Stimulated activated CD4-positive, alpha-beta T cell treated with anti-CD3 and anti-CD28 coated beads, Interleukin-1b, Interleukin-23, amount 100 ng/mL, for 4 hours (primary cell): ENCODE measurements at places on chromosomes 2 and 18.

DNA sequence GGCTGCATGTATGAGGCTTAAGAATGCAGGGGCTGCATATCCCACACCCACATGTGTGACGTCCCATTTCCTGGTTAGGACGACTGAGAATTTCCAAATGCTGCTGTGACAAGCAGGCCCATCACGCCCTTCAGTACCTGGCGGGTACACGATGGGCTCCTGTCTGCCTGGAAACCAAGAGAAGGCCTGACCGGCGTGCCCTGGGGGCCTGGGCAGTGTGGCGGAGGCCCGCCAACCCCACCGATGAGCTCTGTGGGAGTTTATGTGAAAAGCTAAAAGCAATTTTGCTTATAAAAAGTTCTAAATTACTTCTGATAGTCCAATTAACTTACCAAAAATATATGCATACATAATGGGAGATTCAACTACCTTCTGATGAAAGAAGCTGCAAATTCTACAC is 837.3 kb downstream of the GALR1 start:
- DNase-seq = no peak

GRCh38 chr18:54684784-54685183 is 93.7 kb downstream of the DYNAP start:
- DNase-seq = no peak

GRCh38 chr2:155687181-155687580 is 645.3 kb downstream of the NR4A2 start:
- no peak for DNase-seq

DNA sequence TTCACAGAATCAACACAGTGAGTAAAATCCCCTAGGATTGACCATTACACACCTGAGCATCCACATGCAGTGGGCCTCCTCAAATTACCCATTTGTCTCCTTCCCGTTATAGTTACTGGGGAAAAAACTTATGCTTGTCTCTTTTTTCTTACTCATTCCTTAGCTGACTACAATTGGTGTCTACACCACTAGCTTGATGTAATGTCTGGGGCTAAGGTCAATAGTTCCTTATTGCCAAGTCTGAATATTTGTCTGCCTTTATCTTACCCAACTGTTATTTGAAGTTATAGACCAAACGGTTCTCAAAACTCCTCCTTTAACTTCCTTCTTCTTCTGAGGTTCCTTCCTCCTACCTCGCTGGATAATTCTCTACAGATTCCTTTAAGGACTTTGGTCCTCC is 41.9 kb upstream of the TMEM17 start:
- DNase-seq = no peak

DNA sequence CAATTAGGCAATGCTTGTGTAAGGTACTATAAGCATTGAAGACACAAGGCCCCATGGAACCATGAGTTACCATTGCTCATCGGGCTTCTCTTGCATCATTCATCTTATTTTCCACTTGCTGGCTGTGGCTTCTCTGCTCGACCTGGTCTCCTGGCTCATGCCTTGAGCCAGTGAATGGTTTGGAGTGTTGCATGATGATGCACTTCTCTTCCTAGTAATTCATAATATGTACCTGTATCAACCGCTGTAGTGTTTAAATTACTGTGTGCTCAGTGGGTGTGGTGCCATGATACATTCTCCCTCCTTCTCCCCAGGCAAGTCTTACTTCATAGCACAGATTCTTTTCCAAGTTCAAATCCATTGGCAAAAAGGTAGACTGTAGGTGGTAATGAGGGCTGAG is 66.8 kb downstream of the ABCA12 start:
- DNase-seq = no peak

- no peak for DNase-seq
Observed at GRCh38 chr2:106058469-106059137, 135.5 kb downstream of the UXS1 start.

DNA sequence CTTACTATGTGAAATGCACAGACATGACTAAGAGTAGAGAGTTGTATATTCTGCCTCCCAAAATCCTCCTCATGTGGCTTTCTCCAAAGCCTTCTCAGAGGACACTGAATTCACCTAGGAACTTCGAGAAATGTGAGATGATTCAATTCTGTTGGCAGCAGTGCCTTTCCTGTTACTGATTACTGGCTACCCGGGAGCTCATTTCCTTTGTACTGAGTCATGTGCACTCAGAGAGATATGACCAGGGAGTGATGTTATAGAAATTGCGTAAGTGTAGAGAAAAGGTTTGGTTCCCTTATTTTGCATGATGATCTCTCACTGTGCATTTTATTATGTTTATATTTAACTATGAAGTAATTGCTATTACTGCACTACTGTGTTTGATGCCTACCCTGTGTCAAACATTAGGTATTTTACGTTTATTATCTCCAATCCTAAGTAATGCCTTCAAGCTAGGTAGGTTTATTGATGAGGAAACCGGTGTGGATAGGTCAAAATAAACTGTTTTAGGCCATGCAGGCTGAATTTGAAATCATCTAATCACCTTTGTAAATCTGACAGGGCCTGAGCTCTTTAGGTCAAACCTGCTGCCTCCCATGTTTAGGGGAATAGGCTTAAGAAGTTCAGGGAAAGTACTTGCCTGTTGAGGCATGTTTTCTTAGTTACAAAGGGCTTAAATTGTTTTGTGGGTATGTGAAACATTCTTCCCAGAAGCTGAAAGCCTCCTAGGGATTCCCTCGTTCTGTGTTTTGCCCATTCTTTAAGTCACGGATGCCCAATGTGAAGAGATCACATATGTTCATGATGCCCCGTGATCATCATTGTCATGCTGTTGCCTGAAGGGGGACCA is 86.8 kb downstream of the FMNL2 start:
- DNase-seq = no peak

- DNase-seq = no peak
Observed at GRCh38 chr2:3305431-3305830, 72.2 kb downstream of the EIPR1 start.

GRCh38 chr18:23194155-23194996 is 59.1 kb downstream of the CABLES1 start:
- DNase-seq = no peak

DNA sequence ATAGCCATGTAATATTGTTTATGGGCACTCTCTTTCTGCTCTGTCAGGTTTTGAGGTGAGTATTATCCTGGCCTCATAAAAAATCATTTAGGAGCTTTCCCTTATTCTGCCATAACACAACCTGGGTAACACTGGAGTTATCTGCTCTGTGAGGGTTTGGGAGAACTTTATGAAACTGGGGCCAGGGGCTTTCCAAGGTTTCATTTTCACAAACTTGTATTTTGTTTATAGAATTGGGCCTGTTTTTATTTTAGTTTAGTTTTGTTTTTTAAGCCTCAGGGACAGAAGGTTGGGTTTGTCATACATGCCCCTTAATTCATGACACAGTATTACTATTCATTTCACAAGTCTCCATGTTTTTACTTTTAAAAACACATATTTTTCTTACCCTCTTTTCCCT is 83.5 kb downstream of the IRS1 start:
- DNase-seq = no peak

DNA sequence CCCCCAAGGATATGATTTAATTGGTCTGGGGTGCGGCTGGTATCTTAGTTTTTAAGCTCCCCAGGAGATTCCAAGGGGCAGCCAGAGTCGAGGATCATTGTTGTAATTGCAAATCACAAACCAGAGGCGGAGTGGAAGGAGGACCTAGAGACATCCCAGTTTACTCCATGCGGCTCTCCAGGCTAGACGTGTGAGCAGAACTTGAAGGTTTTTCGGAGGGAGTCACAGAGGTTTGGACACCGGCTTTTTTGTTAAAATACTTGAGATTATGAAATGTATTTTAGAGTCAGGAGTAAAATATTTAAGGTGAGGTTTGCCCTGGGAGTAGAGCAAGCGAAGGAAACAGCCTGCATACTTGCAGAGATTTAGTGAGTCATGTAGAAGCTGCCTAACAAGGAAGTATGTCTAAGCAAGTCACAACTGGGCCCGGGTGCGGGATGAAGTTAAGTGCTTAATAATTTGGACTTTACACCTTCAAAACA is 39.5 kb downstream of the TGOLN2 start:
- no peak for DNase-seq

- no peak for DNase-seq
Observed at GRCh38 chr18:46209161-46209560, 105.0 kb downstream of the HAUS1 start.

DNA sequence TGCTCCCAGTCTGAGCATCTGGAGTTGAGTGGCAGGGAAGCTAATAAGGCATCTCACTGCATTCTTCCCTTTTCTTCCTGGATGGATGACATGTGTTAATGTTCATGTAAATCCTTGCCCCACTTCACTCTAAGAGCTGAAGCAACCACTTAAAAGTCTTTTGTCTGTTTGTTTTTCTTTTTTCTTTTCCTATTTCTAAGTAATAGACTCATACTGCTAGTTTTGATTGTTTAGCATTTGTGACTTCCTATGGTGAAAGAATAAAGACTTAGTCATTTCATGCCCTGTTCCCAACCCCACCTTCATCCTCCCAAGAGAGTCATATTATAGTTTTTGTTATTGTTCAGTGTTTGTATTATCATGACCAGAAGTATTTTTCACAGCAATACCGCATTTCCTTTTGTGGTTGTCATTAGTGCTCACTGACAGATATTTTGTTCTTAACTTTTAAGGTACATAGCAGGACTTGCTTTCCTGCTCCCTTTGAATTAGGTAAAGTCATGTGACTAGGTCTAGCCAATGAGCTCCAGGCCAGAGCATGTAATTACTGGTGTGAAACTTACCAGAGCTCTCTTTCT is 18.1 kb upstream of the SPP2 start:
- peak; percentile 3 for DNase-seq

GRCh38 chr2:149056541-149057255 is 18.2 kb downstream of the LYPD6B start:
- no peak for DNase-seq

- no peak for DNase-seq
Observed at GRCh38 chr2:190344276-190344827, 963 bp downstream of the INPP1 start.

GRCh38 chr2:231343006-231343710 is 52.4 kb upstream of the B3GNT7 start:
- DNase-seq = no peak

DNA sequence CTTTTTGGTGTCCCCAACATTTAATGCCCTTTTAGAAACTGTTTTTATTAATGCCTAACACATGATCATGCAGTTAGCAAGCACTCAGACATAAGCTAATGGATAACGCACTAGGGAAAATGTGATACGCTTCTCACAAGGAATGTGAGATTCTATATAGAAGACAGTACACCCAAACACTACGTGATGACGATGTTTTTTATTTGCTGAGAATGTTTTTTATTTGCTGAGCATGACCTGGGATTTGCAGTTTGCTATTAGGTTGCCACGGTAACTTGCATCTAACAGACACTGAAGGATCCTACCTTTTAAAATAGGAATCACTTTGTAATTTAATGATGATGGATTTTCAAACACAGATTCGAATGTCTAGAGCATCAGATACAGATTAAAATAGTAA is 4.9 kb downstream of the SMC6 start:
- no peak for DNase-seq

- DNase-seq = no peak
Observed at GRCh38 chr18:63505566-63506335, 29.0 kb downstream of the SERPINB5 start.

DNA sequence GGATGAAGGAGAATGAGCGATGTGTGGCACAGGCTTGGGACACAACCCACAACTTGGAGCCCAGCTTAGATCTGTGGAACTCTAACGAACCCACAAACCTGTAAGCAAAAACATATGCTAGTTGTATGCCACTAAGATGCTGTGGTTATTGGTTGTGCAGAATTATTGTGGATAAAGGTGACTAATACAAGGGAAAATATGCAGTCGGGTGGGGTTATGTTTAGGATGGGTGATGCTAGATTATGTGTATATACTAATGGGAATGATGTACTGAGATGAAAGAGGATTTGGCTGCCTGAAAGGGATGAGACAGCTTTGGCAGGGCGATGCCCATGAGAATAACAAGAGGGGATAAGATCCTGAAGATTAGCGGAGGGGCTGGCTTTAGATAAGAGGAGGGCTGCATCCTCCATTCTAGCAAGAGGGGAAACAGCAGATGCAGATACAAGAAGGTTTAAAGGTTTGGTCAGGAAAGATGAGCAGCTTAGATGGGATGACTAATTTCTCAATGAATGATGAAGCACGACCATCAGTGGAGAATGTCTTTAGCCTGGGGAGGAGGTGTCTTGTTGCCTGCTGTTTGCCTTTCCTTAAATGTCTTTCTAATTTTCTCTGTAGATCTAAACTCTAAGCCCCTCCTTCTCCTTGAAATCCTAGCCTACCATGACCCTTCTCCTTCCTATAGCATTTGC is 49.6 kb downstream of the GALNT14 start:
- DNase-seq = no peak

GRCh38 chr18:48676756-48677368 is 138.0 kb downstream of the CTIF start:
- peak; percentile 66 for DNase-seq

DNA sequence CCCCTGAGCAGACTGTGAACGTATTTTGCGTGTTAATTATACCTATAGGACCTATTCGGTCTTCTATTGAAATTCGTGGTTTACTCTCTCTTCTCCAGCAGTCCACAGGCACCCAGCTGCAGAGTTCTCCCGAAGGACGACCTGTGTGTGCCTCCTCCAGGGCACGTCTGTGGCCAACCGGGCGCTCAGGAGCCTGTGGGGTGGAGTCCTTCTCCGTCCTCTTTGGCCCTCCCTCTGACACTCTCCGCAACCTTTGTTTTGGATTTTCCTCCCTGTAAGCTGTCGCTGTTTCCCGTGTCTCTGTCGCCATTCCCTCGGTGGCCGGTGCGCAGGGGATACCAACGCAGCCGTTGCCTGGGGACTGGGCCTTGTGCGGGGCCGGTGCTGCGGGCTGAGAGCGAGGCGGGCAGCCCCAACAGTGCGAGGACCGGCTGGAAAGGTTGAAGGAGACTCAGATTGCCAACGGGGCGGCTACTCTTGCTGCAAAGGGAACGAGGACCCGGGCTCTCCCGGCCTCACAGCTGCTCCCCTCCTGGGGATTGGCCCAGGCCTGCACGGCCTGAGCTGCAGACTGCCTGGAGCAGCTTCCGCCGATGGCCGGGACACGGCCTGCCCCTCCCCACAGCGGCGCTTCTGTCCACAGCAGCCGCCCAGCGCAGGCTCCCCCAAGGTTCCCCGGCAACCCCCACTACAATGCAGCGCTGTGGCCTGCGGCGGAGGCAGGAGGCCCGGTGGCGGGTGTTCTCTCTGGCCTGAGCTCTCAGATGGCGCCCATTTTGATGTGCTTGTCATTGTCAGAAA is 221.0 kb downstream of the MTX2 start:
- DNase-seq = no peak

DNA sequence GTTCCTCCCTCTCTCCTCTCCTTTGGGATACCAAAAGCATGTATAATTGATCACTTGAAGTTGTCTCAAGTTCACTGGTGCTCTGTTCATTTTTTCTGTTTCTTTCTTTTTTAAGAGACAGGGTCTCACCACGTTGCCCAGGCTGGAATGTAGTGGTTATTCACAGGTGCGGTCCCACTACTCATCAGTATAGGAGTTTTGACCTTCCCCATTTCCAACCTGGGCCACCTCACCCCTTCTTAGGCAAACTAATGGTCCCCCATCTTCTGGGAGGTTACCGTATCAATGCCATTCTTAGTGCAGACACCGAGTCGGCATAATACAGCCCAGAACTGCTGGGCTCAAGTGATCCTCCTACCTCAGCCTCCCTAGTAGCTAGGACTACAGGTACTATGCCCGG is 31.3 kb upstream of the TMEM247 start:
- DNase-seq = no peak

- no peak for DNase-seq
Observed at GRCh38 chr2:208370881-208371633, 35.5 kb upstream of the PTH2R start.

- DNase-seq = no peak
Observed at GRCh38 chr2:210756855-210757254, 200.5 kb downstream of the CPS1 start.
